ENCODE measurements at places on chromosomes 1 and 21. TPM values are rescaled to one million over a fixed set of nuclear protein-coding genes. Genes with fewer than 3 reads are reported as not detected.

The ADORA3 gene
- polyA plus RNA-seq = not detected

The FAM3B gene
- not detected for polyA plus RNA-seq

The GALE gene
- 39.9 TPM for polyA plus RNA-seq

The ZBTB37 gene
- 0.92 TPM for polyA plus RNA-seq

The MOB3C gene
- polyA plus RNA-seq = 8.3 TPM

The RNASEL gene
- 1.8 TPM for polyA plus RNA-seq

- H3K27ac ChIP-seq = no peak overlapping the region
- no peaks in the 10 kb centered on the region for H3K36me3 ChIP-seq
- no peak for DNase-seq
- H3K4me1 ChIP-seq = peaks cover 13% of the 10 kb centered on the region
These were observed 28.2 kb upstream of the ETS2 start for GRCh38 chr21:38777531-38777930.

DNA sequence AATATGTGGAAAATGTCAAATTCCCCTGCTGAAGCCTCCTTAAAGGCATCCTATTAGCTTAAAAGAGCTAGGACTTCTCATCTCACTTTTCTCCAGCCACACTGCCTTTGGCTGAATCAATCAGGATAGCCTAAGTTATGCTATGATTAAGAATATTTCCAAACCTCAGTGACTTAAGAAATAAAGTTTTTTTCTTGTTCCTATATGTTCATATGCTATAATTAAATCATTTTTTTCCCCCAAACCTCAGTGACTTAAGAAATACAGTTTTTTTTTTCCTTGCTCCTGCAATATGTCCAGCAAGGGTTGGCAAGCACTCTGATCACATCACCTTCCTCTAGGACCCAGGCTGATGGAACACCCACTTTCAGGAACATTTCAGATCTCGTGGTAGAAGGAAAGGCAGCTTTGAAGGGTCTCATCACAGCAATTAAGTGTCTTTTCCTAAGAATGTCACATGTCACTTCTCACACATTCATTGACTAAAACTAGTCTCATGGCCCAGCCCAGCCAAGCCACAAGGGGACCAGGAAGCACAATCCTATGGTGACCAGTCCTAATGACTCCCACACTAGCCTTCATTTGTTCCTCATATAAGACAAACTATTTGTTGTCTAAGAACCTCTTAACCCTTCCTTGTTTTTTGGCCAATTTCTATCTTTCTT, 6.3 kb upstream of the JUN start:
- peaks cover 8% of the 10 kb centered on the region for H3K4me1 ChIP-seq
- no peaks in the 10 kb centered on the region for H3K36me3 ChIP-seq
- no peak overlapping the region for H3K27ac ChIP-seq
- no peak for DNase-seq
- no peaks in the 10 kb centered on the region for H3K27me3 ChIP-seq

- H3K4me1 ChIP-seq = peaks cover 5% of the 10 kb centered on the region
- no peaks in the 10 kb centered on the region for H3K36me3 ChIP-seq
- H3K4me3 ChIP-seq = no peak overlapping the region
- H3K27ac ChIP-seq = no peak overlapping the region
- no peaks in the 10 kb centered on the region for H3K27me3 ChIP-seq
These were observed 236.4 kb downstream of the USH2A start for GRCh38 chr1:216186816-216187215.

DNA sequence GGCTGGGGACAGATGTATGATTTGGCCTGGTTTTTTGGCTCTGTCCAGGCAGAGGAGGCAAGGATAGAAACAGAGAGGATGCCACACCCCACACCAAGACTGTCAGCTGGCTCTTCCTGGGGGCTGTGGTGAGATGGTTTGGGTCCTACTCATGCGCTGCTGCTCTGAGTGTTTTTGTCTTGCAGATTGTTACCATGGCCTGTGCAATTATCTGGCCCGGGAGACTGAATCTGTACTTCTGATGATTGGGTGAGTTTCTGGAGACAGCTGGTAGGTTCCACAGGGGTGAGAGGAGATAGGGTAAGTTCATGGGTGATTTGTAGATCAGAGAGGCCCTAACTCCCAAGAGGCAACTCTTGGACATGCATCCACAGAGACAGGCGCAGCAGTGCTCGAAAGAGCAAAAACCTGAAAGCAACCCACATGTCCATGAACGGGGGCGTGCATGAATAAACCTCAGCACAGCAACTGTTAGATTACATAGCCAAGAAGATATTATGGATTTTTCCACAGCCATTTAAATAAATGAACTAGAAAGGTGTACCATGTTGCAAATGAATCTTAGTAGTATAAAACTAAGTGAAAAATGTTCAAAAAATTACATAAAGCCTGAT, 17.8 kb downstream of the AADACL4 start:
- no peak overlapping the region for H3K27ac ChIP-seq
- H3K27me3 ChIP-seq = peaks cover 12% of the 10 kb centered on the region
- no peaks in the 10 kb centered on the region for H3K4me1 ChIP-seq
- no peaks in the 10 kb centered on the region for H3K36me3 ChIP-seq
- no peak for DNase-seq
- H3K4me3 ChIP-seq = no peak overlapping the region

DNA sequence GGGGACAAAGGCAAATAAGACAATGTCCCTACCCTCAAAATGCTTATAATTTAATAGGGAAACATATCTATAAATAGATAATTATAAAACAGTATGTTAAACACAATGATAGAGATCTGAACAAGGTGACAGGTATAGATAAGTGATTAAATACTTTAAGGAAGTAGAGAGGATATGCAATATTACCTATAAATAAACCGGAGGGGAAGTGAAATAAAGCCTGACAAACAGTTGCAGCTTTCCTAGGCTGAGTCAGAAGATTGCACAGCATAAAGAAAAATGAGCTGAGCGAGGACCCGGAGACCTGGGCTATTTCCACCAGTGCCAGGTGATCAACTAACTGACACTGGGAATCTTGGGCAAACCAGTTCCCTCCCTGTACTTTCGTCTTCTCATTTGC, 11.5 kb upstream of the PSRC1 start:
- no peak for DNase-seq
- H3K27me3 ChIP-seq = no peaks in the 10 kb centered on the region
- H3K27ac ChIP-seq = no peak overlapping the region
- no peaks in the 10 kb centered on the region for H3K36me3 ChIP-seq
- no peak overlapping the region for H3K4me3 ChIP-seq

DNA sequence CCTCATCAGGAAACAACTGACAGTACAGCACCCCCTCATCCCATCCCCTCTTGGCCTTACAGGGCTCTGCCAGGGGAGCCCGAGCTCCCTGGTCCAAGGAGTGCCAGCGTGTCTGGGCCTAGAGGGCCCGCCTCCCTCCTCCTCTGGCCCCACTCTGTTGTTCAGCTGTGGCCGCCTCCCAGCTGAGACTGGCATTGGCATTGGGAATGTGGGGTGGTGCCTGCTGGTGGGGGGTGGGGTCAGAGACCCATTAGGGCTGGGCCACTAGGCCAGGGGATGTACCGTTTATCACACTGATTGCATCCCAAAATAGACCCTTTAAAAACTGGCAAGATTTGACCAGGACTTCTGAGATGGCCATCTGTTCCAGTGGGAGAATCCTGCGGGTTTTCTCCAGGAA, 1.4 kb downstream of the LDLRAP1 start:
- H3K36me3 ChIP-seq = no peaks in the 10 kb centered on the region
- peaks cover 17% of the 10 kb centered on the region for H3K4me1 ChIP-seq
- H3K4me3 ChIP-seq = peak overlapping the region; percentile 60
- DNase-seq = no peak

DNA sequence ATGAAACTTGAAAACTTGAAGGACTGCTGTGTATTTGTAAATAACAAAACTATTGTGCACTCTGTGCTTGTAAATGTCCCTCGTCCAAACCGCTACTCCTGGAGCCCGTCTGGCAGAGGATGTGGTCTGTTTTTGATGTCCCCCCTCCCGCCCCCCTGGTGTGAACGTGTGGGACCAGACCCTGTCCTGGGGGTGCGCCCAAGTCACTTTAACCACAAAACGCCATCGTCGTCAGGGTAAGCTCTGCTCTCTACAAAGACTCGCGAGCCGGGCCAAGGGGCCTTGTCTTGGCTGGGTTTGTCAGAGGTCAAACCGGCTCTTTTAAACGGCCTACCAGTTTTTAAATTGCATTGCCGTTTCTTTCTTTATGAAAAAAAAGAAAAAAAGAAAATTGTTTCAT, 87.4 kb upstream of the TMEM51 start:
- no peaks in the 10 kb centered on the region for H3K4me1 ChIP-seq
- H3K4me3 ChIP-seq = no peak overlapping the region
- H3K27ac ChIP-seq = no peak overlapping the region
- no peak for DNase-seq
- no peaks in the 10 kb centered on the region for H3K27me3 ChIP-seq

GRCh38 chr1:152533327-152533938, 19.2 kb downstream of the CRCT1 start:
- H3K27me3 ChIP-seq = no peaks in the 10 kb centered on the region
- no peaks in the 10 kb centered on the region for H3K4me1 ChIP-seq
- DNase-seq = peak; percentile 15
- H3K27ac ChIP-seq = no peak overlapping the region
- no peak overlapping the region for H3K4me3 ChIP-seq

DNA sequence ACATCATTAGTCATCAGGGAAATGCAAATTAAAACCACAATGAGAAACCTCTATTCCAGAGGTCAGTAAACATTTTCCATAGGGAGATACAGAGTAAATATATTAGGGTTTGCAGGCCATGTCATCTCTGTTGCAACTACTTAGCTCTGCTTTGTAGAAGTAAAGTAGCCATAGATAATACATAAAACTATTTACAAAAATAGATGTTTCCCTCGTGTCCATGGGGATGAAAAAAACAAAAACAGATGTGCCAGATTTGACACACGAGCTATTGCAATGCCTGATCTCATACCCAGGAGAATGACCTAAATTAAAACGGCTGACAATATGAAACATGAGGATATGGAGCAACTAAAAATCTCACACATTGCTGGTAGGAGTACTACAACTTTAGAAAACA, 17.3 kb downstream of the LTN1 start:
- peaks cover 18% of the 10 kb centered on the region for H3K36me3 ChIP-seq
- peaks cover 11% of the 10 kb centered on the region for H3K4me1 ChIP-seq
- no peaks in the 10 kb centered on the region for H3K27me3 ChIP-seq
- DNase-seq = peak; percentile 45
- H3K4me3 ChIP-seq = no peak overlapping the region
- no peak overlapping the region for H3K27ac ChIP-seq

GRCh38 chr21:34078915-34079314, 5.5 kb downstream of the MRPS6 start:
- peaks cover 7% of the 10 kb centered on the region for H3K4me1 ChIP-seq
- H3K27me3 ChIP-seq = no peaks in the 10 kb centered on the region
- H3K27ac ChIP-seq = no peak overlapping the region

- no peaks in the 10 kb centered on the region for H3K36me3 ChIP-seq
- H3K27ac ChIP-seq = no peak overlapping the region
- no peaks in the 10 kb centered on the region for H3K4me1 ChIP-seq
- peak; percentile 5 for DNase-seq
- peaks cover 39% of the 10 kb centered on the region for H3K27me3 ChIP-seq
These were observed 2.6 kb downstream of the RIMS3 start for GRCh38 chr1:40662864-40663263.

- H3K4me3 ChIP-seq = no peak overlapping the region
- H3K36me3 ChIP-seq = peaks cover 3% of the 10 kb centered on the region
- no peaks in the 10 kb centered on the region for H3K4me1 ChIP-seq
- H3K27ac ChIP-seq = no peak overlapping the region
- H3K27me3 ChIP-seq = no peaks in the 10 kb centered on the region
These were observed 117.0 kb downstream of the CD247 start for GRCh38 chr1:167401260-167401873.

- H3K4me3 ChIP-seq = no peak overlapping the region
- no peak overlapping the region for H3K27ac ChIP-seq
- no peak for DNase-seq
- peaks cover 68% of the 10 kb centered on the region for H3K36me3 ChIP-seq
- no peaks in the 10 kb centered on the region for H3K4me1 ChIP-seq
- no peaks in the 10 kb centered on the region for H3K27me3 ChIP-seq
These were observed 9.4 kb downstream of the TPRG1L start for GRCh38 chr1:3634059-3634800.

- DNase-seq = peak; percentile 80
- H3K4me3 ChIP-seq = peak overlapping the region; percentile 72
- peak overlapping the region; percentile 30 for H3K27ac ChIP-seq
- 0 out of 2 replicates have a peak, but pooled peaks cover 3% of the 10 kb centered on the region for H3K36me3 ChIP-seq
These were observed 1.5 kb downstream of the TRIM62 start for GRCh38 chr1:33180226-33180910.

DNA sequence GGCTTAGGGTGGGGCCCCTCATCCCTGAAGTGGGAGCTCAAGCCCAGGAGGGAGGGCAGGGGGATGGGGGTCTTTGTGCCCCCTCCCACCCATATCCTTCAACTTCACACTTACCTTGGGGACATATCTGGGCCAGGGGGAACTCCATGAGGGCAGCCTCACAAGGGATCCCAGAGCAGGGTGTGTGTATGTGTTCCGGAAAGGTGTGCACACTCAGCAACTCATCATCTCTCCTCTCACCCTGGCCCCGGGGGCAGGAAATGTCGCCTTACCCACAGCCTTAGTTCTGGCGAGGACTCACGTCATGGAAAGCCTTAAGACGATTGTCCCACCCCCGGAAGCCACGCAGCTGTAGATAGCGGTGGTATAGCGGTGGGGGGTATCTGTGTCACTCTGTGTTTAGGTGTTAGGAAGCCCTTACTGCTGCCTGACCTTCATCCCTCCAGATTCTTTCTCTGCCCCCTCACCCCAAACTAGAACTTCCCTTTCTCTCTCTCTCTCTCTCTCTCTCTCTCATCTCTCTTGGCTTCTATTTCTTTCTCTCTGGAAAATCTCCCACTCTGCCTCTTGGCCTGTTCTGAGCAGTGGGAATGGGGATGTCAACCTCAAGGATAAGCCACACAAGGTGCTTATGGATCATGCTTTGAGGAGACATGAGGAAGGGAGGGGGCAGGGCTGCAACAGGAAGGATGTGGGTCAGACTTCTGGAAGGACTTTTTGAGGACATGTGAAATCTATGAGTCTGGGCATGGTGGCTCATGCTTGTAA, at the start of gene SH2D2A:
SH2D2A (minus strand) TSS at position 288 of the 768 bp plus-strand sequence; CDS start at position 148, 140 bp downstream.
- no peak within 1 kb of the TSS for H3K27ac ChIP-seq
- no peaks in the 10 kb centered on the region for H3K36me3 ChIP-seq
- H3K4me3 ChIP-seq = no peak within 1 kb of the TSS
- peaks cover 28% of the 10 kb centered on the region for H3K27me3 ChIP-seq
- peaks cover 14% of the 10 kb centered on the region for H3K4me1 ChIP-seq

- H3K36me3 ChIP-seq = no peaks in the 10 kb centered on the region
- no peak for DNase-seq
- H3K4me3 ChIP-seq = peak overlapping the region; percentile 59
- peaks cover 2% of the 10 kb centered on the region for H3K27me3 ChIP-seq
- peaks cover 5% of the 10 kb centered on the region for H3K4me1 ChIP-seq
These were observed 32.1 kb downstream of the HSD17B7 start for GRCh38 chr1:162822391-162823200.

- H3K4me1 ChIP-seq = peaks cover 7% of the 10 kb centered on the region
- no peaks in the 10 kb centered on the region for H3K36me3 ChIP-seq
- H3K4me3 ChIP-seq = no peak overlapping the region
These were observed 17.4 kb upstream of the ZMYM6 start for GRCh38 chr1:35049116-35049515.

- no peak overlapping the region for H3K27ac ChIP-seq
- no peak overlapping the region for H3K4me3 ChIP-seq
- peaks cover 54% of the 10 kb centered on the region for H3K27me3 ChIP-seq
- no peaks in the 10 kb centered on the region for H3K36me3 ChIP-seq
These were observed 8.2 kb upstream of the TRIM63 start for GRCh38 chr1:26075421-26076144.
